ENCODE measurements at places on chromosomes 4 and X.

GRCh38 chrX:47244676-47245075, 11.9 kb downstream of the USP11 start:
- no peak for DNase-seq

- DNase-seq, result no peak
Measured at GRCh38 chr4:87005690-87006425, 71.0 kb downstream of the AFF1 start.

DNA sequence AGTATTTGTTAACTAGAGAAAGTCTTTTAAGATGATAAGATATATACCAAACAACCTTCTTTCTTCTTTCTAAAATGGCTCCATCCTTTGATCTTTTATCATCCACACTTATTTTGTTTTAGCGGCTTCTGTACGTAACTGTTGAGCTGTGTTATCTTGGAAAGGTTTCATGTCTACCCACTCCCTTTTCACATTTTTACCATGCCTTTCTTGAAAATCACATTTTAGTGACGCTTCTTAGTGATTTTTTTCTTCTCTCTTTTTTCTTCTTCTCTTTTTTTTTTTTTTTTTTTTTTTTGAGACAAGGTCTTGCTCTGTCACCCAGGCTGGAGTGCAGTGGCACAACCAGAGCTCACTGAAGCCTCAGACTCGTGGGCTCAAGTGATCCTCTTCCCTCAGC, 135.1 kb downstream of the CHIC2 start:
- DNase-seq, result no peak

GRCh38 chr4:15771216-15772058, 6.7 kb upstream of the CD38 start:
- no peak for DNase-seq

- no peak for DNase-seq
Measured at GRCh38 chrX:4373791-4374190, 660.3 kb upstream of the PRKX start.

- DNase-seq, result no peak
Measured at GRCh38 chr4:151169223-151169622, 69.8 kb downstream of the RPS3A start.

- no peak for DNase-seq
Measured at GRCh38 chr4:31192341-31192740, 472.2 kb downstream of the PCDH7 start.

GRCh38 chr4:106893395-106893881, 142.7 kb downstream of the DKK2 start:
- no peak for DNase-seq

GRCh38 chr4:53886090-53886489, 178.3 kb downstream of the CHIC2 start:
- DNase-seq, result no peak

GRCh38 chr4:100811046-100811445, 293.2 kb upstream of the EMCN start:
- DNase-seq, result no peak

DNA sequence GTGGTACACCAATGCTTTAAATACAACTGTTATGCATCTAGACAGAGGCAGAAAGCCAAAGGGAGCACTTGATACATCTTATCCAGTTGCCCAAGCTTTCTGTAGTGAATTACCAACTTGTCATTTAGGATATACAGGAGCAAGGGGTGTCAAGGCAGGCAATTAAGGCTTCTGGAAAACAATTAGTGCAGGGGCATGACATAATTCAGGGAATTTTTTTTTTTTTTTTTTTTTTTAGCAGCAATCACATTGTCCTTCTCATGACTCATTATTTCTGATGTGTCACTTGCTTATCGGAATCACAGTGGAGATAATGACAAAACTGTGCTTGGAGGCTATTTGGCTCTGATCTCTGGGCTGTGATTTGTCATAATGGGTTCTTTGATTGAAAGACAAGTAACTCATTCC, 259.5 kb downstream of the ARHGAP24 start:
- DNase-seq, result no peak

GRCh38 chr4:153265306-153266047, 61.2 kb downstream of the TRIM2 start:
- no peak for DNase-seq

DNA sequence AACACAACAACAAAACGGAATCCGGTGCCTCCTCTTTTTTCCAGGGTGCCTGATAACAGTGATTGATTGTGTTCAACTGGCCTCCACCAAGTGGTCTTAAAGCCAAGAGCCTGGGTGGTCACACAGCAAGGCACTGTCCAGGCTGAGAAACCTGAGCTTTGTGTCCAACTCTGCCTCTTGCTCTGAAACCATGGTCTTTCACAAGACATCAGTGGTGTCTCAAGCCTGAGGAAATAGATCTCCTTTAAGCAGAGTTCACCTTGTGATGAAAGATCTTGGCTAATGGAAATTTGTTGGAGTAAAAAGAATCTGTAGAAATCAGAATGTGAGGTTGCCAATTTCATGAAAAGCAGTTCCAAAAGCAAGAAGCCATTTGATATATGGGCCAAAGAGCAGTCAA, 47.3 kb upstream of the ACSL1 start:
- DNase-seq, result no peak

DNA sequence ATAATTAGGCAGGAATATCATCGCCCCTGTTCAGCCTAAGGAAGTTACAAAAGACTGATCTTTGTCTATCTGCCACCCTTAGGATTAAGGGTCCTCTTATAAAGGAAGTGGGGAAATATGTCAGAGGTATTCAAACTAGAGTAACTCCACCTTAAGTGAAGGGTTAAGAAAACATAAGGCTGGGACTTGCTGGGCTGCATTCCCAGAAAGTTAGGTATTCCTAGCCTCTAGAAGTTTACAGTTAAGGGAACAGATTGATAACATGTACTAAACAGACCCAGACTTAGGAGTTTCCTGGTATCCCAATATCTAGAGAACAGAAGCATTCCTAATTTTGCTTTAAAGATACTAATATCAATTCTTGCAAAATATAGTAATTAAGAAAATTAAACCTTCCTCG, 6.0 kb downstream of the CXCL2 start:
- DNase-seq, result no peak

DNA sequence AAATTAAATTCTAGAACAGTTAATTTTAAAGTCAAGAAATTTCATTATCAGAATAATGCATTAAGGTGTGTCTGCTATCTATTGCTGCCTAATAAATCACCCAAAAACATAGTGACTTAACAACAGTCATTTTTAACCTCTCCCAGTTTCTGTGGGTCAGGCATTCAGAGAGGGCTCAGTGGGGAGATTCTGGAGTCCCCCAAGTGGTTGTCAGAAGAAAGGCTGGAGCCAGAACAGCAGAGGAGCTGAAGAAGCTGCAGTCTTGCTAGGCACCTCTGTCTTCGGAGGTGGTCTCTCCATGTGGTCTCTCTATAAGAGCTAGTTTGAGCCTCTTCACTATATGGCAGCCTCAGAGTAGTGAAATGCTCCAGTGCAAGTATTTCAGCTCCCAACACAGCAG, 9.3 kb upstream of the HOPX start:
- no peak for DNase-seq

GRCh38 chr4:86547140-86547539, 47.0 kb upstream of the PTPN13 start:
- no peak for DNase-seq

DNA sequence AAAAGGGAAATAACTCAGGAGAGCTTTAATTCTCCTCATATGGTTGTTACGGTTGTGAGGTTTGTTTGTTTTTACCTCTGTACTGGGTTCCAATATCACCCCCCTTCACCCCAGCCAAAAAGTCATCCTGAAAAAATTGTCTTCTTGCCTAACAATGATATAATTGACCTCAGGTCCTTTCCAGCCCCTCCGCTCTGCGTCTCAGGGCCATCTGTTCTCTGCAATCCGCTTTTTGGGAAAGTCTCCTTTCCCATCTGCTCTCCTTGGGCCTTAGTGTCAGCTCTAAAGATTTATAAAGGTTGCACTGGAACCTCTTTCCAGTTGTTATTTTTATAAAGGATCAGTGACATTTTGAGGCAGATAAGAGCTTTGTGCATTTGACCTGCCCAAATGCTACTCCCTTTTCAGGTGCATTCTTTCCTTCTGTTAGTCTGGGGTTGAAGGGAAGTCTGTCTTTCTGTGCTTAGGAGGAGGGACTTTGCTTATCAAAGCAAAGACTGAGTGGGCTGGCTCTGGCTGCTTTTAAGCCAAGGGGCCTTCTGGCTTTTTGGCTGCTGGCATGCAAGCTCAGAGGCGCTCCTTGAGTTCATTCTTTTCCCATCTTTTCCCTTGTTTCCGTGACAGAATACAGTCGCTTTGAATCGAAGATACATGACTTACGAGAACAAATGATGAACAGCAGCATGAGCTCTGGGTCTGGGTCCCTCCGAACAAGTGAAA, 34.1 kb downstream of the DLG3 start:
- DNase-seq, result no peak

GRCh38 chr4:111992351-111993168, 152.7 kb upstream of the FAM241A start:
- no peak for DNase-seq

DNA sequence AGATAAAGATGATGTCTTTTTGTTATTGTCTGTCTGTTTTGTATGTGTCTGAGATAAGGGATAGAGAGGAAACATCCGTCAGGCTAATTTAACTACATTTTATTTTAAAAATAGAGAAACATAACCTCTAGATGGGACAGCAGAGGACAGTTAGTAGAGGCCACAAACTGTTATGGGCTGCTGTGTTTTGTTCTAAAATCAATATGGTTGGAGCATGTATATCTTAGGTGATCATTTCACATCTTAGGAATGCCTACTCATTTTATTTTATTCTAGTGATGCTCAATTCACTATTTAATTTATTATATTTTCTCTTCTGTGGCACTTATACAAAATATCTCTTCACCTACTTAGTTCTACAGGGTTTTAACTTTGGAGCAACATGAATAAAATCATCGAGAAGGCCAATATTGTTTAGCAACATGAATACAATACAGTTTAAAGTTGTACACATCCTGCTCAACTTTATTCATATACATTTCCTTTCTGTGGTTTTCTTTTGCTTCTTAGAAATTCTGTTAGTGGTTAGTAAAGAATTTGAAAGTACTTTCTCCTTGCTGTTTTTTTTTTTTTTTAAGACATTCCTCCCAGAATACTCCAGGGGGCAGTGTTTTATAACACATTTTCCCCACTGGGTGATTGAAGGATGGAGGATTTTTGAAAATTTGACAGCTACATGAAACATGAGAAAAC, 392.9 kb downstream of the UNC5C start:
- DNase-seq, result peak; percentile 1

GRCh38 chr4:73453701-73454005, 17.6 kb downstream of the AFP start:
- no peak for DNase-seq

DNA sequence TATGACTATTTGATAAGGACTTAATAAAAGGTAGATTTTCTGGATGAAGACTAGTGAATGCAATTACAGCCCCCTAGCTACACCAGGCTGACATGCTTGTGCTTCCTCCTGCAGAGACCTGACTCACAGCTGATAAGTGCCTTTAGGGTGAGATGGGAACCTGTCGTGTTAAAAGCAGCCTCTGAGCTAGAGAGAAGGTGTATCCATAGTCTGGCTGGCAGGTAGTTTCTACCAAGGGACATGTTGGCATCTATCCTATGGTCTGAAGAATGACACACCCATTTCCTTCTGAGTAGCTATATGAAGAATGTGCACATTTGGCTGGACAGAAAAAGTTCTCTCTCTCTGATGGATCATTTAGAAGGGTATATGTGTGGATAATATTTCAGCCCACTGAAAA, 64.1 kb downstream of the PARM1 start:
- DNase-seq, result no peak

DNA sequence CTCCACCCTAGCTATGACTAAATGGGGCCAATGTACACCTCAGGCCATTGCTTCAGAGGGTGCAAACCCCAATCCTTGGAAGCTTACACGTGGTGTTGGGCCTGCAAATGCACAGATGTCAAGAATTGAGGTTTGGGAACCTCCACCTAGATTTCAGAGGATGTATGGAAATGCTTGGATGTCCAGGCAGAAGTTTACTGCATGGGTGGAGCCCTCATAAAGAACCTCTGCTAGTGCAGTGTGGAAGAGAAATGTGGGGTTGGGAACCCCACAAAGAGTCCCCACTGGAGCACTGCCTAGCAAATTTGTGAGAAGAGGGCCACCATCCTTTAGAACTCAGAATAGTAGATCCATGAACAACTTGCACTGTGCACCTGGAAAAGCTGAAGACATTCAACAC, 284.1 kb downstream of the ANTXR2 start:
- DNase-seq, result no peak

DNA sequence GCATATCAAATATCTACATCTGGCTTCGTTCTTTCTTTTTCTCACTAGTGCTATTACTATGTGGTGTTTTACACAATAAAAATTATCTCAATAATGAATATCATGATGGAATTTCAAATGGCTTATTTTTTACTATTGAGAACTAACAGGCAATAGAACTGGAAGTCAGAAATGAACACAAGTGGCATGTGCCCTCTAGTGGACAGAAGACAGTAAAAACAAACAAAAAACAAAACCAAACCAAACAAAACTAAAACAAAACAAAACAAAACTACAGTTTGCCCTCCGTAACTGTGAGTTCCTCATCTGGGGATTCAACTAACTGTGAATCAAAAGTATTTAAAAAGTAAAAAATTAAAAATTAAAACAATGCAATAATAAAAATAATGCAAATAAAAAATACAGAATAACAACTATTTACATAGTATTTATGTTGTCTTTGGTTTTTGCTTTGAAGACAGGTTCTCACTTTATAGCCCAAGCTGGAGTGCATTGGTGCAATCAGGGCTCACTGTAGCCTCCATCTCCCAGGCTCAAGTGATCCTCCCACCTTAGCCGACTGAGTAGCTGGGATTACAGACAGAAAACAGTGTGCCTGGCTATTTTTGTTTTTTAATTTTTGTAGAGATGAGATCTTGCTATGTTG, 195.6 kb upstream of the TACR3 start:
- DNase-seq, result no peak

Data from H54 (cell line).